ENCODE measurements at places on chromosomes 3 and 15. TPM values are rescaled to one million over a fixed set of nuclear protein-coding genes. Genes with fewer than 3 reads are reported as not detected.

OSTN gene
- not detected for total RNA-seq

IMPG2 gene
- total RNA-seq, result 0.20 TPM

DNA sequence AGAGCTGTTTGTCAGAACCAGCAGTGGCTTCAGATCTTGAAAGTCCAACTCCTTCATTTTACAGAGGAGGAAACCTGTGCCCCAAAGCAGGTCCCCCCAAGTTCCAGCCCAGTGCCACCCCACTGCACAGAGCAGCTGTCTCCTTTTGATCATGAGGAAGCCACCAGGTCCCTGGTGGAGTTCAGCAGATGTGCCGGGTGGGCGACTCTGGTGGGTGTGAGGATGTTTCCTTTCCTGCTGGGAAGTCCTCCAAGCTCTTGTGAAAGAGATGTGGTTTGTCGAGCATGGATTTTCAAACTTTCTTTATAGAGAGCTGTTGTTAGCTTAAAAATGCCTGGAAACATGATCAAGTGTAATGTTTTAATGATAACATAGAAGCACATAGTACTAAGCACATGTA is 52.0 kb downstream of the SMAD3 start:
- no peak overlapping the region for H3K4me3 ChIP-seq
- H3K4me1 ChIP-seq, result no peaks in the 10 kb centered on the region
- H3K27ac ChIP-seq, result no peak overlapping the region
- H3K27me3 ChIP-seq, result no peaks in the 10 kb centered on the region

GRCh38 chr3:66609660-66610561 is 109.1 kb upstream of the LRIG1 start:
- peak overlapping the region; percentile 82 for H3K27ac ChIP-seq
- peaks cover 35% of the 10 kb centered on the region for H3K4me1 ChIP-seq
- 0 out of 2 replicates have a peak overlapping the region, but pooled peaks have one; percentile 13 for H3K4me3 ChIP-seq
- H3K27me3 ChIP-seq, result no peaks in the 10 kb centered on the region

GRCh38 chr3:56802378-56802745 is 613 bp upstream of the ARHGEF3 start:
- H3K27ac ChIP-seq, result no peak overlapping the region
- no peak for DNase-seq
- H3K4me1 ChIP-seq, result no peaks in the 10 kb centered on the region
- H3K27me3 ChIP-seq, result no peaks in the 10 kb centered on the region
- no peaks in the 10 kb centered on the region for H3K36me3 ChIP-seq

DNA sequence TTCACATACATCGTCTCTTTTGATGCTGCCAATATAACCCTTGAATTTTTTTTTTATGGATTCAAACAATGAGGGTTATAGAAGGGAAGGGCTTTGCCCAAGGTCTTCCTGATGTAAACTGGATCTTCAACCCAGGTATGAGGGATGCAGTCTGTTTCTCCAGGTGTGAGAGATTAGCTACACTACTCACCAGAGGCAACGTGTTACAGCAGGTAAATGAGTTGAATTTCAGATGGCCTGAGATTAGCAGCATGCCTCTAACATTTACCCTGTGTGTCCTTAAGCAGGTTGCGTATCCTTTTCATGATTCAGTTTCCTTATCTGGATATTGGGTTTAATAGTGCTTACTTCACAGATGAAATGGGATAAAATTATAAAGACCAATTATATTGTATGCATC is 1.9 kb downstream of the RTP4 start:
- H3K27me3 ChIP-seq, result no peaks in the 10 kb centered on the region
- no peak overlapping the region for H3K4me3 ChIP-seq
- H3K36me3 ChIP-seq, result no peaks in the 10 kb centered on the region
- no peaks in the 10 kb centered on the region for H3K4me1 ChIP-seq
- no peak overlapping the region for H3K27ac ChIP-seq
- DNase-seq, result no peak

DNA sequence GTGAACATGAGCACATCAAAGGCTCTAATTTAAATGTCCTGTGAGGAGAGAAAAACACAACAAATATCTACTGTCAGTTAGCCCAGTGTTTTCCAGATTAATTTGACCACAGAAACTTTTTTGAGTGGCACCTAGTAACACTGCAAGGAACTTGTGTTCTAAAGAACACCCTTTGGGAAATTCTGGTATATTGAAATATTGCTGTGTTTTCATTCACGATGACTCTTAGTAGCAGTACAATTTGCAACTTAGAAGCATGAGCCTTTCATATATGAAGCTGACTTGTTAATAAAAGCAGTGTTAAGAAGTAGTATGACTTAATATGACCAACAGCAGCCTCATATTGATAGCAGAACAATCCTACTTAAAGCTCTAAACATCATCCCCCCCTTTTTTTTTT is 32.0 kb downstream of the B3GALNT1 start:
- H3K4me3 ChIP-seq, result no peak overlapping the region
- no peaks in the 10 kb centered on the region for H3K27me3 ChIP-seq
- no peak for DNase-seq
- no peaks in the 10 kb centered on the region for H3K36me3 ChIP-seq

GRCh38 chr15:100862162-100862561 is 17.5 kb upstream of the ALDH1A3 start:
- H3K27ac ChIP-seq, result peak overlapping the region; percentile 67
- no peaks in the 10 kb centered on the region for H3K36me3 ChIP-seq
- H3K27me3 ChIP-seq, result no peaks in the 10 kb centered on the region
- H3K4me3 ChIP-seq, result peak overlapping the region; percentile 15
- peaks cover 61% of the 10 kb centered on the region for H3K4me1 ChIP-seq

DNA sequence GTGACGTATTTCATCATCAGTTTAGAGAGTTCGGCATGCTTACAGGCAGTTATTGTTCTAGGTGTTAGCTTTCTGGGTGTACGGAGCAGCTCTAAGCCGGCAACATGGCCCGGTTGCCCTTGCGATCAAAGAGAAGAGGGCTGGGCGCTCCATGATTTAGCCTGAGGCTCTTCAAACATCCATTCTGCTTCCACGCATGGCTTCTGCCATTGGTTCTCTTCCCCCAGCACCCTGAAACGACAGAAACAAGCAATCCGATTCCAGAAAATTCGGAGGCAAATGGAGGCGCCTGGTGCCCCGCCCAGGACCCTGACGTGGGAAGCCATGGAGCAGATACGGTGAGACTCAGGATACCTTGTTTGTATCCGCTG is 574 bp downstream of the NGRN start:
- no peaks in the 10 kb centered on the region for H3K4me1 ChIP-seq
- DNase-seq, result peak; percentile 78
- peaks cover 30% of the 10 kb centered on the region for H3K36me3 ChIP-seq
- H3K4me3 ChIP-seq, result peak overlapping the region; percentile 84

DNA sequence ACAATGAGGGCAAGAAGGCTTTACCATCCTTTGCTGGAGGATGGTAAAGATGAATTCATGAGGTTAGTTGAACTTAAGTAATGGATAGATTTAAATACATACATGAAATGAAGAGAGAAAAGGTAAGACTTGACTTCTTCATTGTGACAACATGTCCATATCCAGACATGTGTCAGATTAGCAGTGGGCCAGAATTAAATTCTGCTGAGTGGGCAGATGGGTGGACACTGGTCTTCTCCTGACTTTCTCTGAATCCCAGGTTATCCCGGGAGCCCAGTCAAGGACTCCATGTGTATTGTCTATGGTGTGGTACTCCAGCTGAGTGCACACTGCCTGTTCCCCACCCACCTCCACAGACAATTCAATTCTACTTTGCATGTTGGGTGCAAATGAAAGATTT is 603.1 kb downstream of the NLGN1 start:
- no peak overlapping the region for H3K4me3 ChIP-seq
- H3K27ac ChIP-seq, result no peak overlapping the region
- no peaks in the 10 kb centered on the region for H3K27me3 ChIP-seq
- no peaks in the 10 kb centered on the region for H3K36me3 ChIP-seq

DNA sequence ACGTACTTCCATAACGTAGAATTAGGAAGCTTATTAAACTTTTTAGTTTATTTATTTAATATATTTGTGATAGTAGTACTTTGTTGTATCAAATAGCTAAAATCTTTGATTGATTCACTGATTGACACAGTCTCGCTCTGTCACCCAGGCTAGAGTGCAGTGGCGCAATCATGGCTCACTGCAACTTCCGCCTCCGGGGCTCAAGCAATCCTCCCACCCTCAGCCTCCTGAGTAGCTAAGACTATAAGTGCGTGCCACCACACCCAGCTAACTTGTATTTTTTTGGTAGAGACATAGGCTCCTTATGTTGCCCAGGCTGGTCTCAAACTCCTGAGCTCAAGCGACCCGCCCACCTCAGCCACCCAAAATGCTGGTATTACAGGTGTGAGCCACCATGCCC is 5.7 kb downstream of the APH1B start:
- no peak for DNase-seq
- no peaks in the 10 kb centered on the region for H3K27me3 ChIP-seq
- H3K27ac ChIP-seq, result no peak overlapping the region

DNA sequence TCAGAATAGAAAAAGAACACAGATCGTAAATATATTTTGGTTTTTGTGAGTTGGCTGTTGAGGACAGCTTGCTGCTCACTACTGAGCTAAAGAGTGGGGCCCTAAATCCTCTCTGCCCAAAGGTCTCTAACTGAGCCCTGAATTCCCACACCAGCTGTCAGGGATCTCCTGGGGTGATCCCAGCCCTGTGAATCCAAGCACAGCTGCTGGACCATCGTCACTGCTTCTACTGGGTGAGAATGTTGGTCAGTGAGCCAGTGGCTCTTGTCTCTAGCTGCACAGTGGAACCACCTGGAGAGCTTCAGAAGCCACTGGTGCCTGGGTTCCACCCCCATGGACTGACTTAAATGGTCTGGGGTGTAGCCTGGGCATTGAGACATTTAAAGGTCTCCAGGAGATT is 90.5 kb upstream of the IL12A start:
- no peaks in the 10 kb centered on the region for H3K36me3 ChIP-seq
- H3K4me1 ChIP-seq, result peaks cover 30% of the 10 kb centered on the region
- no peak overlapping the region for H3K4me3 ChIP-seq
- no peaks in the 10 kb centered on the region for H3K27me3 ChIP-seq

- no peaks in the 10 kb centered on the region for H3K27me3 ChIP-seq
- DNase-seq, result no peak
- H3K36me3 ChIP-seq, result no peaks in the 10 kb centered on the region
- no peaks in the 10 kb centered on the region for H3K4me1 ChIP-seq
Measured at GRCh38 chr3:99755831-99756230, 61.8 kb upstream of the CMSS1 start.

DNA sequence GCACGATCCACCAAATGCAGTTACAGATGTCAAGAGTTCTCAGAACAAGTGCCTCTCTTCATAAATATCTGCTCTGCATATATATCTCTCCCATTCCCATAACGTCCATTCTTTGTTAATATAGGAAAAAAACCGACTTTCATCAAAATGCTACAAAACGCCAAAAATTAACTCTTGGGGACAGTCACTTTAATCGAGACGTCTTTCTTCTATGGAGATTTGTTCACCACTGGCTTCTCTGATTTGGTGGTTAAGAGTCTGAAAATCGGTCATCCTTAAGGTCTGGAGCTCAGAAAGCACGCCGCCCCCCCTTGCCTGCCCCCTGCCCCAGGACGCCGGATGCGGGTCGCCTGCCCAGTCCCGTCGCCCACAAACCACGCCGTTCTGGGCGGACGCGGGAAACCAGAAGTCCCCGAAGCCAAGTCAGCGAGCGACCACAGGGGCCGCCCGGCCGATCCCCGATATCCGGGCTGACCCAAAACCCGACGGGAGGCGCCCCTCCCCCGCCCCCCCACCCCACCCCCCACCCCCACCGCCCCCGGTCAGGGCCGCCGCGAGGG is 252.7 kb downstream of the TJP1 start:
- H3K4me1 ChIP-seq, result no peaks in the 10 kb centered on the region
- DNase-seq, result no peak
- H3K36me3 ChIP-seq, result no peaks in the 10 kb centered on the region

DNA sequence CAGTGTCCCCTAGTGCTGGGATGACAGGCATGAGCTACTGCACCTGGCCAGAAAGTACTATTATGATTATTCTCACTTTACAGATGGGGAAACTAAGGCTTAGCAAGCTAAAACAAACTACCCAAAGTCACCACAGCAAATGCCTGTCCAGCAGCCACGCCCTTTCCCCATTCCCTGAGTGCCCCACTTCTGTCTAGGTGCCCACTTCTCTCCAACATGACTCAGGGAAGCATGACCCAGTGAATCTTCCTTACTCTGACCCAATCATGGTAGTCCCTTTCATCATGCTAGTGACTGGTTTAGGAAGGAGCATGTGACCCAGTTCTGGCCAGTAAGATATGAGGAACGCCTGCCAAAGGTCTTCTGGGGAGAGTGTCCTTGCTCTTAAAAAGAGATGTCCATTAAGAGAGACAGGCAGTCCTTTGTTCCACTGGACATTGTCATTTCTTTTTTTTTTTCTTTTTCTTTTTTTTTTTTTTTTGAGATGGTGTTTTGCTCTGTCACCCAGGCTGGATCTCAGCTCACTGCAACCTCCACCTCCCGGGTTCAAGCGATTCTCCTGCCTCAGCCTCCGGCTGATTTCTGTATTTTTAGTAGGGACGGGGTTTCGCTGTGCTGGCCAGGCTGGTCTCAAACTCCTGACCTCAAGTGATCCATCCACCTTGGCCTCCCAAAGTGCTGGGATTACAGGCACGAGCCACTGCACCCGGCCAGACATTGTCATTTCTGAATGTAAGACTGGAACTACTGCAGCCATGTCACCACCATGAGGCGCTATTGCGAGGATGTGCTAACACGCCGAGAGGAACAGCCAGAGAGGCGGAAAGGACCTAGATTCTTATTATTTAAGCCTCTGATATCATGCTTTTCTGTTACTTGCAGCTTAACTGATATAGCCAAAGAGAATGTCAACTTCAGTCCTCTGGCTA is 19.8 kb downstream of the MEGF11 start:
- no peak overlapping the region for H3K4me3 ChIP-seq
- no peak for DNase-seq
- no peak overlapping the region for H3K27ac ChIP-seq
